ENCODE measurements at places on chromosomes 2 and 18.

DNA sequence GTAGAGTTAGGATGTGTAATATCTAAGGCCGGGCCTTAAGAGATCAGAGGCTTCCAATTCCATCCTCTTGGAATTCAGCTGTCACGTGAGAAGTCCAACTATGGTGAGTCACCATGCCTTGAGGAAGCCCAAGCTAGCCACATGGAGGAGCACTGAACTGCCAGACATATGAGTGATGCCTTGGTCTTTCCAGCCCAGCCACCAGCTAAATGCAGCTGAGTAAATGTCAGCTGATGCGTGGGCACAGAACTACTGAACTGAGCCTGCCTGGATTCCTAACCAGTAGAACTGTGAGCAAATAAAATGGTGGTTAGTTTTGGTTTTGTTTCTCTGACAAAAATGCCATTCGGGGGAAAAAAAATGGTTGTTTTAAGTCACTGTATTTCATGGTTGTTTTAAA is 153.7 kb upstream of the SERTAD2 start:
- no peak for DNase-seq

GRCh38 chr2:220455351-220455990 is 828.0 kb downstream of the SLC4A3 start:
- DNase-seq = no peak

- DNase-seq = no peak
Measured at GRCh38 chr2:172484706-172485105, 57.3 kb downstream of the ITGA6 start.

GRCh38 chr2:222915092-222915957 is 54.5 kb downstream of the ACSL3 start:
- DNase-seq = no peak

DNA sequence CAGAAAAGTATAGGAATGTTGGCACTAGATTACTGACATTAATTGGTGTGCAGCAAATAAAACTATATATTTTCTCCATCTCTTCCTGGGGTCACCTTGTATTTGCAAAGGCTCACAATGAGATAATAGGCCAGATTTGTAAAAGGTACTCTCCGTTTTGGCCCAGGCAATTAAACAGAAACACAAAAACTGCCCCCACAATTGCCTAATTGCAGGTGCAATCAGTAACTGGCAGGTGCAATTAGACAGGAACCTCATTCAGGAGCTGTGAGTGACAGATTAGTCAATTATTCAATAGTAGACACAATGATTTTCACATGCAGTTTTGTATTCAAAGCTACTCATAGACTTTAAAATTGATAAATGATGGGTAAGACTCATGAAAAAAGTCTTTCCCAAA is 451.4 kb upstream of the ID2 start:
- DNase-seq = no peak

DNA sequence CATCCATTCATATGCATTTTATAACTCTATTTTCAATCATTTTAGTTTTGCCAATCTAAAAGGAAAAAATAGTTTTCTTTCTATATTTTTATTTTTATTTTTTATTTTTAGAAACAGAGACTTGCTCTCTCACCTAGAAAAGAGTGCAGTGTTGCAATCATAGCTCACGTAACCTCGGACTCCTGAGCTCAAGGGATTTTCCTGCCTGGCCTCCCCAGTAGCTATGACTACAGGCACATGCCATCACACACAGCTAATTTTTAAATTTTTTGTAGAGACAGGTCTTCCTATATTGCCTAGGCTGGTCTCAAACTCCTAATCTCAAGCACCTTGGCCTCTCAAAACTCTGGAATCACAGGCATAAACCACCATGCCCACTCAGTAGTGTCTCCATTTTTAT is 125.5 kb upstream of the XIRP2 start:
- no peak for DNase-seq

All from NCI-H1930 (cell line).